Activated T-cell treated with anti-CD3 and anti-CD28 coated beads for 24 hours (primary cell): ENCODE measurements at places on chromosomes 12 and 14.

- DNase-seq: no peak
These were observed 27.0 kb upstream of the FOXN3 start for GRCh38 chr14:89444044-89444443.

GRCh38 chr14:102431751-102432150, 69.0 kb downstream of the TECPR2 start:
- no peak for DNase-seq

GRCh38 chr12:81176796-81177195, 98.9 kb downstream of the ACSS3 start:
- no peak for DNase-seq

- peak; percentile 56 for DNase-seq
These were observed 3.6 kb downstream of the SMIM41 start for GRCh38 chr12:52082988-52083637.

DNA sequence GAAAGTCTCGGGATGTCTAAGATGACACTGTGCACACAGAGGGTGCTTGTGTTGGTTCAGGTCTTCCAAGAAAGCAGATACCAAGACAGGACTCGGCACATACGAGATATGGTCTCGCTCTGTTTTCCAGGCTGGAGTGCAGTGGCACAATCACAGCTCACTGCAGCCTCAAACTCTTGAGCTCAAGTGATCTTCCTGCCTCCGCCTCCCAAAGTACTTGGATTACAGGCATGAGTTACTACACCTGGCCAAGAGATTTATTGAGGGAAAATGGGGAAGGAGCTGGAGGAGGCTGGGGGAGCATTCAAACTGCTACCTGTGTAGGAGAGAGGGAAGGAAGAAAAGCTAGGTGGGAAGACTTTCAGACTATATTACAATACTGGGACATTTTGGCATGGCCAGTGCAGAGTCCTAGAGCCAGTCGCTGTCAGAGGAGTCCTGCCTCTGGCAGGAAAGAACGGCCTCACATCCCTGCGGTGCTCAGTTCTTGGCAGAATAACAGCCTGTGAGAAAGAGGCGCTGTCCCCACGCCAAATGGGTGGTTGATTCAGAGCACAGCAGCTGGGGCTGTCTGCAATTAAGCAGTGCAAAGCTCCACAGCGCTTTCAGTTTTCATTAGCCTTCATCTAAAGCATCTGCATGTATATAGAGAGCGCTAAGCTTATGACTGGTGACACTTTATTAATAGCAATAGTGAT, 18.3 kb downstream of the SLC17A8 start:
- DNase-seq: no peak

GRCh38 chr14:51520087-51520486, 131.6 kb upstream of the FRMD6 start:
- no peak for DNase-seq

- DNase-seq: no peak
These were observed 167.7 kb upstream of the AMIGO2 start for GRCh38 chr12:47247418-47247817.

GRCh38 chr12:74722709-74723108, 185.1 kb downstream of the ATXN7L3B start:
- DNase-seq: no peak

- no peak for DNase-seq
These were observed 67.9 kb upstream of the PDE3A start for GRCh38 chr12:20300457-20300856.
